ENCODE measurements at places on chromosomes 2 and 18.

DNA sequence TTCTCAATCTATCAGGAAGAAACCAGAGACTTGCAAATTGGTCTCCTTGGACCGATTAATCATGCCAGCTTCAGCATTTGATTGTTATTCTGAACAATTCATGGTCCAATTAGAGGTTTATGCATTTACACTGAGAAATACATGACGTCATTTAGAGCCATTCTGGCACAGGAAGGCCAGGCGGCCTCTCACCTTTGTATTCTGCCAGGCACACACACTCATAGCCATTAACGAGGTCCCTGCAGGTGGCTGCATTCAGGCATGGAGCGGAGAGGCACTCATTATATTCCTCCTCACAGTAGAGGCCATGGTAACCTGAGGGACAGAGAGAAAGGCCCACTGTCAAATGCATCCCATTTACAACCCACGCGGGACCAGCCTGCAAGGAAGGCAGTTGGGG lies 146.8 kb upstream of the PID1 start:
- no peak for DNase-seq

DNA sequence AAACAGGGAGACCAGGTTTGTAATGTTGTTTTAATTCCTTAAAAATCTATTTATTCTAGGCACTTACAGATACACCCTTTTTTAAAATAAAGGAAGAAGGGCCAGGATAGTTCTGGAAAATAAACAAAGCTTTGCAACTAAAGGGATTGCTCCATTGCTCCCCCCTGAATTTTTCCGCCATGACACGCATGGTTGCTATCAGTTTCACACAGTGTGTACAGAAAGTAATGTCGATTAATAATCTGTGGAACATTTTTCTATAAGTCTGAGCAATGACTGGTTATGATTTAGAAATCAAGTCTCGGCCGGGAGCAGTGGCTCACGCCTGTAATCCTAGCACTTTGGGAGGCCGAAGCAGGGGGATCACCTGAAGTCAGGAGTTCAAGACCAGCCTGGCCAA lies 90.8 kb downstream of the GAREM1 start:
- no peak for DNase-seq

- no peak for DNase-seq
Measured at GRCh38 chr18:79876497-79876896, 75.0 kb downstream of the SLC66A2 start.

DNA sequence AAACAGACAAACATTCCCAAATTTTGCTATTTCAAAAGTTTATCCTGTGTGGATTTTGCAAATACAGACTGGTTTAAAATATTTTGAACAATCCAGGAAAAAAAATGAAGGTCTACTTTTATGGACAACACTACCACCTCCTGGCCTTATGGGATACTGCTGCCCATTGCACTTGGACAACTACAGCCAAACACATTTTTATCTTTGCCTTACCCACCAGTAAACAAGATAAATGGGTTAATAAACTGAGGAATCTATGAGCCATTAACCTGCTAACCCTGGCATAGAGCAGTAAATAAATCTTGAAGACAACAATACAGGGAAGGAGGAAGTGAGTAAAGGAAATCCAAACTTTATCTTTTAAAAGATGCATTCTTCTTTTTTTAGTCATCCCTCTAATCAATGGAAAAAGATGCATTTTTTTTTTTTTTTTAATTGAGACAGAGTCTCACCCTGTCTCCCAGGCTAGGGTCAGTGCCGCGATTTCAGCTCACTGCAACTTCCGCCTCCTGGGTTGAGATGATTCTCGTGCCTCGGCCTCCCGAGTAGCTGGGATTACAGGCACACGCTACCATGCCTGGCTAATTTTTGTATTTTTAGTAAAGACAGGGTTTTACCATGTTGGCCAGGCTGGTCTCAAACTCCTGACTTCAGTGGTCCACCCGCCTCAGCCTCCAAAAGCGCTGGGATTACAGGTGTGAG lies 2.1 kb upstream of the SPIRE1 start:
- DNase-seq, result no peak

- DNase-seq, result no peak
Measured at GRCh38 chr2:71634567-71634966, 181.2 kb downstream of the DYSF start.

DNA sequence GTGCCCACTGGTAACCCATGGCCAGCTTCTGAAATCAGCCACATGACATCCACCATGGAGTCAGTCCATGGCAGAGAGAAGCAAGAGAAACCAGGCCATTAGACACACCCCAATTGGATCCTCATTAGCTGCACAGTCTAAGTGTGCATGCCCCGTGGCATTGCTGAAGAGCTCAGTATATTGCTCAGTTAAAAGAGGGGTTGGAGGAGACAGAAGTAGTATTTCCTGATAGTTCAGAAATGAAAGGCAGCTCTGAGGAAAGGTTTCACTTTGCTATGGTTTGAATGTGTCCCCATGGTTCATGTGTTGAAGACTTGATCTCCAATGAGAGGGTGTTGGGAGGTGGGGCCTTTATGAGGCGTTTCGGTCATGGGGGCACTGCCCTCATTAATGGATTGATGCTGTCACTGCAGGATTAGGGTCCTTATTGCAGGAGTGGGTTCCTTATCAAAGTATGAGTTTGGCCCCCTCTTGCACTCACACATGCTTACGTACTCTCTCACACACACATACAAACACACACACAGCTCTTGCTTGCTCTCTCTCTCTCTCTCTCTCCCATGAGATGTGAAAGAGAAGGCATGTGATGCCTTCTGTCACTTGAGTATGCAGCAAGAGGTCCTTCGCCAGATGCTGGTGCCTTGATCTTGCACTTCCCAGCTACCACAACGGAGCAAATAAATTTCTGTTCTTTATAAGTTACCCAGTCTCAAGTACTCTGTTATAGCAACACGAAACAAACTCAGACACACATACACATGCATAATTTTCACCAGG lies 58.0 kb downstream of the TMEM163 start:
- no peak for DNase-seq

GRCh38 chr2:136809998-136810397 lies 44.7 kb downstream of the THSD7B start:
- no peak for DNase-seq

DNA sequence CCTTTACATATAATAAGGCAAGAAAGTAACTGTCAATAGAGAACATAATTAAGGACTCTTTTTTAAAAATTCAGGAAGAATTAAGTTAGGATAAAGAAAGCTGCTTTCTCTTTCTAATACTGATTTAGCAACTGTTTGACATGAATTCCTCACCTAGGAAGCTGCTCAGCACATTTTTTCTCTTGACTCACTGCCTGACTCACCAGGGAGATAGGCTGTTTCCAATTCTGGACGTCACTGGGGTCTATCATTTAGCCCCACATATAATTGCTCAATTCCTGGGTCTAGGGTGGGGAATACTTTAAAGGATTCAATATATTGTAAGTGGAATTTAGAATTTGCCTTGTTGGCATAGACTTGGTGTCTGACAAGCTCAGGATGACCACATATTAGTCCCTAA lies 50.8 kb upstream of the UGP2 start:
- peak; percentile 63 for DNase-seq

- no peak for DNase-seq
Measured at GRCh38 chr2:68083346-68083745, 20.5 kb upstream of the C1D start.

DNA sequence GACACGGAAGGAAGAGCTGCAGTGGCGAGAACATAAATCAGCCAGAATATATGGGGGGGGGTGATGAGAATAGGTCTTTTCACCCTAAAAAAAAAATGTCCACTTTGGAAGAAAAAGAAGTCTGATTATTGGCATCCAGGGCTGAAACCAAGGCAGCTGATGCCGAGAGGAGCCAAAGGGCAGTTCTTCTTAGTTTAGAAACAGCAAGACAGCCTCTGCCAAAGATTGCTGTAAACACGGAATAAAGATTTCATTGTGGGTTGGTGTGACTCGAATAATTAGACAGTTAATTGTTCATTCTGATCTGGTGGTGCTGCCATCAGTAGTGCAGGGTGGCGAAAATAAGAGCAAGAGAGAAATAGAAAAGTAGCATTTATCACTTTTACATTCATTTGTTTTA lies 3.5 kb downstream of the CDH20 start:
- no peak for DNase-seq

GRCh38 chr2:26352892-26353291 lies 6.3 kb upstream of the ADGRF3 start:
- no peak for DNase-seq

- no peak for DNase-seq
Measured at GRCh38 chr2:105776560-105776928, 31.8 kb downstream of the NCK2 start.

DNA sequence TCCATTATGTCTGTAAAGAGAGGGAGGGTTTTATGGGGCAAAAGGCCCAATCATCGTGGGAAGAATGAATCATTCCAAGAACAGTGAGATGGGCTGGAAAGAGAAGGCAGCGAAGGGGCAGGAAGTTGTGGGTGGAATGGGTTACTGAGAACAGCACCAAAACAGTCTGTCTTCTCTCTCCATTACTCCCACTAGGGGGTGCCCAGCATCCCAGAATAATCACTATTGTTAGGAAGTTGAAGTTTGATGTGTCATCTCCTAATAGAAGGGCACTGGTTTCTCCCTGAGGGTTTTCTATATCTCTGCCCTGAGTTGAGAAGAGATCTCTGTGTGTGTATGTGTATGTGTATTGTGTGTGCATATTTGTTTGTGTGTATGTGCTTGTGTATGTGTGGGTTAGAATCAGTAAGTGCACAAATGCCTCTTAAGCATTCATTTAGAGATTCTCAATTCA lies 76.6 kb upstream of the MAP4K3 start:
- DNase-seq, result peak; percentile 85

All from AG04449 (cell line).